ENCODE measurements at places on chromosomes 7 and 10.

GRCh38 chr7:42726066-42726785 is 185.6 kb downstream of the C7orf25 start:
- DNase-seq, result no peak

GRCh38 chr10:132820056-132820455 is 34.1 kb upstream of the NKX6-2 start:
- DNase-seq, result no peak

GRCh38 chr7:131109011-131109758 is 218.5 kb upstream of the MKLN1 start:
- DNase-seq, result peak; percentile 48

DNA sequence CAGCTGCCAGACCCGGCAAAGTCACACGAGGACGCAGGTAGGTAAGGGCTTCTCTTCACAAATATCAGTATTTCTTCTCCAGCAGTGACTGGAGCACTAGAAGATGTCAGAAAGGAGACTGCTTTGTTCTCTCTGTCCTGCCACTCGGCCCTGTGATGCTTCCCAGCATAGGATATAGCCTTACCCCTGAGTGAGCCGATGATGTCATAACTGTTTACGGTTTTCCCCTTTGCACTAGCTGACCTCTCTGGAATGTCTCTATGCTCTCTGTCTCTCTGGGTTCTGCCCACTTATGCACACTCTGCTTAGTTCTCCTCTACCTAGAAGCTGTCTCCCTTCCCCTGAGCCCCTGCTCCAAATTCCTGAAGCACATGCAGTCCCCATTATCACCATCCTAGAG is 167.5 kb upstream of the PODXL start:
- peak; percentile 5 for DNase-seq

- DNase-seq, result no peak
Observed at GRCh38 chr7:155941688-155942087, 129.4 kb upstream of the SHH start.

DNA sequence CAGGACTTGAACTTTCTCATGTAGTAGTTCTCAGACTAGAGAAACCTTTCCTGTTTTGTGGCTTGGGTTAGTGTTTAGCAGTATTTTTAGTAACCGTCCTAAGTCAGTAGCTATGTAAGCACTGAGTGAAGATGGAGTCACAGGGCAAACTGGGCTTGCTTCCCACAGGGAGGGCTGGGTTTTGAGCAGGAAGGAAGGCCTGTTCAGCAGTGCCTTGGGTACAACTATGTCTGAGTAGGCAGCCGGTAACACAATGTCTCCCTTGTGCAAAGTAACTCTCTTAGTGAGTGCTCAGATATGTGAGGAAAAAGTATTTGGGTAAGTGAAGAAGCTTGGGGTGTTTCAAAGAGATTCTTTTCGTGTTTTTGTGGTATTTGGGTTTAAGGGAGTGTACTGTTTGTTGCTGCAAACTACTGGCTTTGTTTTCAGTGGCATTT is 96.4 kb downstream of the CCSER2 start:
- DNase-seq, result peak; percentile 99

DNA sequence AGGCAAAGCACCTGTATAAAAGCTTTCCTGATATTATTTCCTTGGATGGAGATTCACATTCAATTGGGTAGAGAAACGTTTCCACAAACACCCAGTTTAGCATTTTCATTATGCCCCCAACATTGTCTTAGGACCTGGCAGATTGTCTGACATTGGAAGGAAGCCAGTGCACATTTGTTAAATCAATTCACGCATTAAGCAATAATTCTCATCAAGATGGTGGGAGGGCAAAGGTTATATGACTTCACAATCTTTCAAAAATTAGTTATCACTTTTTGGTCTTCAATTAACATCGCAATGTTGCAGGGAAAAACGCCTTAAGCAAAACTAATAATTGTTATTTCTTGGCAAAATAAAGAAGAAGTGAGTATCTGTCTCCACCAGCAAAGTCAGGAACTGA is 16.4 kb downstream of the OPALIN start:
- DNase-seq, result no peak

- DNase-seq, result peak; percentile 42
Observed at GRCh38 chr7:135169141-135169963, 1.2 kb downstream of the CYREN start.

- DNase-seq, result no peak
Observed at GRCh38 chr7:16359216-16359615, 62.1 kb downstream of the CRPPA start.

Data from choroid plexus epithelial cell (primary cell).